ENCODE measurements at places on chromosomes 13 and 19.

GRCh38 chr13:110521296-110521680 lies 40.2 kb downstream of the RAB20 start:
- no peak for DNase-seq

DNA sequence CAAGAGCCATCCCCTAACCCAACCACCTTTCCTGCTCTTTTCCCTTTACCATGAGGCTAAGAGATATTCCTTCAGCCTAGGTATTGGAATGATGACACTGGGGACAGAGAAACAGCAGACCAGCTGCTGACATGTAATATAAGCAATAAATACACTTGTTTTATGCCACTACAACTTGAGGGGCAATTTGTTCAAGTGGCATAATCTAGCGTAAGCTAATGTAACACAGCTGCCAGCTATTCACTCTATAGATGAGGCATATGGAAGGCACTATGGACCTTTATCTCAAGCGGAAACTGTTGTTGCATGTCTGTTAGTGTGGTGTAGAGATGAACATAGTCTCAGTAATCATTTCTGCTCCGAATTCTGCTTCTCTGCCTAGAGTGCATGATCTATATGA lies 111.1 kb downstream of the STARD13 start:
- no peak for DNase-seq

DNA sequence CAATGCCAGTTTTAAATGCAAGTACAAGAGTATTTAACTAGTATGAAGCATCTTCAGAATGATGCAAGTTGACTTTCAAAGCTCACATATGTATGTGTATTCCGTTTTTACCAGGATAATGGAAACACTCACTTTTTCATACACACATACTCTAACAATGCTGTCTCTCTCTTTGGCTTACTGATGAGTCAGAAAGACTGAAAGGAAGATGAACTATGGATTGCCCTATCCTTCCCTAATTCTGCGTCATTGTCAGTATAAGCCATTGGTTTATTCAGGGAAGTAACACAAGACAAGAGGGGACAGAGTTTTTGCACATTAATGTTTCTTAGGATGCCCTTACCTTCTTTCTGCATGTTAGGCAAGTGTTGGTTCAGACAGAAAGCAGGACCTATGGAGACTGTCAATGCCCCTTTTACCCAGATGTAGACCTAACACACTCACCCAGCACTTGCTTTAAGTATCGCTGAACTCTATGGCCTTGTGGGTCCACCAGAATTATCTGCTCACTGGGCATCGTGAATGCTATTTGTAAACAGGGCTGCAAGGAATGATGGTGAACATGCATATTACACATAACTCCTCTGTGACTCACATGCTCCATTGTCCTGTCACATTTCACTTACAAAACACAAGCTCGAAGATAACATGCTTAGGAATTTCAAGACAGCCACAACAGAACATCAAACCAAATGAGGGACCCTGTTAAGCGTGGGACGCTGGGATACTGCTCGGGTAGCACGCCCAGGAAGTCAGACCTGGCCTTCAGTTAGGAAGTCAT lies 10.0 kb upstream of the OXGR1 start:
- no peak for DNase-seq

GRCh38 chr19:10309423-10309822 lies at the start of gene ZGLP1:
ZGLP1 (minus strand) TSS chr19:10309815.
- no peak for DNase-seq

- DNase-seq: no peak
These were observed 96.6 kb upstream of the LSM14A start for GRCh38 chr19:34075661-34076091.

GRCh38 chr19:7674010-7675005 lies 2.6 kb upstream of the MCEMP1 start:
- DNase-seq: peak; percentile 33

DNA sequence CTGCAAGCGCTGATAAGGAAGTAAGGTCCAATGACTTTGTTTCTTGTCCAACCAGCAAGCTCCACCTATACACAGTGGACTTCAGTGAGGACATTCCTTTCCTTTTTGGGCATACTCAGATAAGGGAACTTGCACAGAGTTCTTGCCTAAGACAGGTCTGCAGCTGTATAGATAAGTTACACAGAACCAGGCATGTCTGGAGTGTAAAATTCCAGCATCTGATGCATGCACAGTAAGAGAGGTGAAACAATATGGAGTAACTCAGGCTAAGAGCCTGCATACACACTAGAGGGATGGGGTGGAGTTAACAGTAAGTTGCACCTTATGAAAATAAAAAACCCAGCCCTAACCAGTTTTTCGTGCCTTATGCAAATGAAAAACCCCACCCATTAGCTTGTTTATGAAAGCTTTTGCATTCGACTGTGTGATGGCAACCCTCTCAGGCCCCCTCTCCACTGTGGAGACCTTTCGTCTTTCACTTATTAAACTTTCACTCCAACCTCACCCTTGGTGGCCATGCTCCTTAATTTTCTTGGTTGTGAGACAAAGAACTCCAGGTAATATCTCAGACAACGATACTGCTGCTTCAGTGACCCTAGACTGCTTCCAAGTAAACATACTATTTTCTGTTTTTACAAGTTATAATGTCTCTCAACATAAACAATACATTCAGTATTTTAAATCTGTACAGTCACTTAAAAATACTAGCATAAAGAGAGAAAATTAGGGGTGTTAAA lies 2859.0 kb upstream of the PCDH20 start:
- DNase-seq: no peak

GRCh38 chr19:17762505-17763229 lies 11.4 kb downstream of the FCHO1 start:
- peak; percentile 57 for DNase-seq

- no peak for DNase-seq
These were observed 4.8 kb downstream of the TSPAN16 start for GRCh38 chr19:11300811-11301120.

DNA sequence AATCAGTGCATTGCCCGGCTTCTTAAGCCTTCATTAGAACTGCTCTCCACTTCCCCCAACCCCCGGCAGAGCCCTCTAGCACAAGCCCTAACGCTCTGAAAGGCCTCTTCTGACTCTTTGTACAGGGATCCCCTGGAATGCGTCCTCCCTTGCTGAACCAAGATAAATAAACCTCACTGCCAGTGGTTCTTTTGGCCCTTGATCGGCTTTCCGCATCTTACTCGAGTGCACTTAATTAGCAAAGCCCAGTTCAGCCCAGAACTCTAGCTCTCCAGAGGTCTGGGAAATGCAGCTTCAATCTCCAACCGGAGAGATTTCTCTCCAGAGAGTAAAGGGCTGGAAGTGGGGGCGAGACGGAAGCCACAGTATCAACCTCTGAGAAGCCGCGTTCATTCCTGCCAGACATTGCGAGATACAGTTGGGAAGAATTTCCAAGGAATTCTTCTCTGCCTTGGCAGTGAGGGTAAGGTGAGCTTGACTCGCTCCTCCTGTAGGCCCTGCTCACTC lies 8.7 kb upstream of the ZNF444 start:
- no peak for DNase-seq

GRCh38 chr19:45251452-45252354 lies 632 bp downstream of the MARK4 start:
- peak; percentile 3 for DNase-seq

GRCh38 chr19:44635581-44636438 lies 7.9 kb upstream of the PVR start:
- DNase-seq: no peak

DNA sequence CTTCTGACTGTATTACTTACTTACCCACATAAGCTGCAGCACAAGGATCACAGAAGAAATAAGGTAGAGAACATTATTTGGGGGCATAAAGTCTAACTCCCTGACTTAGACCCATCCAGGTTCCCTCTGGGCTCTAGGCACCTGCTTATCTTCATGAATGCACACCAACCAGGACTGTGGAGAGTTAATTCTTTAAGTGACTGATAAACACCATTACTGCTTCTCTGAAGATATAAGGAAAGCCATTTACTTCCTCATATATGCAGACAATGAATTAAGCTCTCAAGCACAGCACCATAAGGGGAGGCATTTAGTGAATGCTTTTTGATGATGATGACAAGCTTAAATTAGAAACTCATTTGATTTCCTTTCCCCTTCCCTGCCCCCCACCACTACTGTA lies 22.5 kb downstream of the OBI1 start:
- DNase-seq: no peak

DNA sequence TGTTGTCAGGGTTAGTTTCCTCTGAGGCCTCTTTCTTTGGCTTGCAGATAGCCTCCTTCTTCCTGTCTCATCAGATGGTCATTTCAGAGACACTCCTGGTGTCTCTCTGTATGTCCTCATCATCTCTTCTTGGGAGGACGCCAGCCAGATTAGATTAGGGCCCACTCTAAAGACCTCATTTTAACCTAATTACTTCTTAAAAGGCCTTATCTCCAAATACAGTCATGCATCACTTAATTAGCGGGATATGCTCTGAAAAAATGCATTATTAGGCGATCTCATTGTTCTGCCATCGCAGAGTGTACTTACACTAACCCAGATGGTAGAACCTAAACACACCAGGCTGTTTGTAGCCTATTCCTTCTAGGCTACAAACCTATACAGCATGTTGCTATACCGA lies 89.0 kb downstream of the CDK8 start:
- DNase-seq: no peak

DNA sequence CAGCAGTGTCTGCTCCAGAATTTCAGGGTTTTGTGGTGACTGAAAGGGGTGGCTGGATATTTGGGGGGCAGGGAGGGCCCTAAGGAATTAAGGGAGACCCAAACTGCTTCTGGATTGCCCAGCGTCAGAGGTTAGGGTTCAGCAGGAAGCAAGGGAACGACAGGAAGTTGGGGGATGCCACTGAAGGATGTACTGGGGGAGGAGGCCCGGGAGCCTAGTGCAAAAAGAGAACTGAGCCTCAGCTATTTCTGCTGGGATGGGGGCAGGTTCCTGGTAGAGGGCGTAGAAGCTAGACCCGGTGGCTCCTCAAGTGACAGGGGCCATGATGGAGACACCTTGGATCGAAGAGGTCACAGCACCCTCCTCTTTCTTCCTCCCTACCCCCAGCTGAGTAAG lies 1.1 kb downstream of the CYP2S1 start:
- DNase-seq: no peak

- DNase-seq: no peak
These were observed 1.5 kb downstream of the EGLN2 start for GRCh38 chr19:40800339-40800996.

- peak; percentile 2 for DNase-seq
These were observed 2.5 kb upstream of the ZNF121 start for GRCh38 chr19:9586764-9587163.

GRCh38 chr13:40152145-40152544 lies 496.7 kb downstream of the COG6 start:
- DNase-seq: no peak
